Stimulated activated CD8-positive, alpha-beta memory T cell treated with anti-CD3 and anti-CD28 coated beads, Interleukin-7, amount 100 ng/mL, for 24 hours (primary cell): ENCODE measurements at places on chromosomes 4 and X.

DNA sequence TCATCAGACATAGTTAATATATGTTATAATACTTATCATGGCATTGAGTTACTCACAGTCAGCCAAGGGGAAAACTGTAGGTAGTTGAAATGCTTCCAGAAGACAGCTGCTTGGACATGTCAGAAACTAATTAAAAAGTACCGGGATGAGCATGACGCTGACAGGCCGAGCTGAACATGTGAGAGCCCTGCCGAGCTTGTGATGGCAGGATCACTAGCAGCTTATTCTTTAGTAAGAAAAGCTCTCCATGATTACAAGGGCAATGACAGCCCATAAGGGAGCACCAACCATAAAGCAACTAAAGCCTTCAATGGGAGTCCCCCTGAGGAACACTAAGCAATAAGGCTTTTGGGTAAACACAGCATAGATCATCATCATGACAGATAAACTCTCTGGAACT lies 435.6 kb downstream of the TLL1 start:
- DNase-seq: no peak

- DNase-seq: no peak
These were observed 275.9 kb downstream of the GPC3 start for GRCh38 chrX:133709501-133709900.

- DNase-seq: no peak
These were observed 12.3 kb upstream of the NAA11 start for GRCh38 chr4:79338148-79338547.

DNA sequence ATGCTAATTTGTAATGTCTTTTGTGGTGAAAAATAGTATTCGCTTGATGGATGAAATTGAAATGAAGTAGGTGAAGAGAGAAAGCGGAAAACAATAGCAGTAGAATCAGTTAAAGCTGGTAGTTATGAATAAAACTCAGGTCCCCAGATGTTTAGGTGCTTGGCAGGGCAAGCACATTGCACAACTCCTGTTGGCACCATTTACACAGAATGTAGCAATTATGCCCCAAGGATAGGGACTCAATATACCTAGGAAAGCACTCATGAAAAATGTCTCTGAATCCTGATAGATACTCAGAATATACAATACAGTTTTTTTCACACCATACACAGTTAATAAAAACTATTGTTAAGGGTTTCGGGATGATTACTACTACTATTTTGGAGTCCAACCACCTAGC lies 26.5 kb upstream of the GRIA3 start:
- no peak for DNase-seq

- DNase-seq: no peak
These were observed 78.0 kb downstream of the NSUN7 start for GRCh38 chr4:40827758-40828157.
